ENCODE measurements at places on chromosomes 1 and 21.

- no peak for DNase-seq
Measured at GRCh38 chr21:42582787-42583476, 69.3 kb downstream of the SLC37A1 start.

DNA sequence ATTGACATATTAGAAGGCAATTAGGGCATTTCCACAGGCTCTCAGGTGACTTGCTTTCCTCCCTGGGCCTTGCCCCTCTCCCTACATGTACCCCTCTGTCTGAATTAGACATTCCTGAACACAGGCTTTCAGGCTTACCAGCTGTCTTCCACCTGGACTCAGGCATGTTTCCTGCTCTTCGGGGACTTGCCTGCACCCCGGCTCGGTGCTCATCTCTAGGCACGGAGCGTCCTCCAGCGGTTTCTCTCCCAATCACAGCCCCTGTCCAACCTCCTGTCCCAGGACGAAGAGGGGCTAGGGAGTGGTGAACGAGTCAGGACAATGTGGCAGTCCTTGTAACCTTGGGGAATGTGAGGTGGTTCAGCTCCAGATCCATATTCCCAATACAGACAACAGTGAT is 4.2 kb downstream of the PROK1 start:
- DNase-seq, result no peak

GRCh38 chr1:212225871-212226302 is 59.3 kb upstream of the PPP2R5A start:
- DNase-seq, result no peak

DNA sequence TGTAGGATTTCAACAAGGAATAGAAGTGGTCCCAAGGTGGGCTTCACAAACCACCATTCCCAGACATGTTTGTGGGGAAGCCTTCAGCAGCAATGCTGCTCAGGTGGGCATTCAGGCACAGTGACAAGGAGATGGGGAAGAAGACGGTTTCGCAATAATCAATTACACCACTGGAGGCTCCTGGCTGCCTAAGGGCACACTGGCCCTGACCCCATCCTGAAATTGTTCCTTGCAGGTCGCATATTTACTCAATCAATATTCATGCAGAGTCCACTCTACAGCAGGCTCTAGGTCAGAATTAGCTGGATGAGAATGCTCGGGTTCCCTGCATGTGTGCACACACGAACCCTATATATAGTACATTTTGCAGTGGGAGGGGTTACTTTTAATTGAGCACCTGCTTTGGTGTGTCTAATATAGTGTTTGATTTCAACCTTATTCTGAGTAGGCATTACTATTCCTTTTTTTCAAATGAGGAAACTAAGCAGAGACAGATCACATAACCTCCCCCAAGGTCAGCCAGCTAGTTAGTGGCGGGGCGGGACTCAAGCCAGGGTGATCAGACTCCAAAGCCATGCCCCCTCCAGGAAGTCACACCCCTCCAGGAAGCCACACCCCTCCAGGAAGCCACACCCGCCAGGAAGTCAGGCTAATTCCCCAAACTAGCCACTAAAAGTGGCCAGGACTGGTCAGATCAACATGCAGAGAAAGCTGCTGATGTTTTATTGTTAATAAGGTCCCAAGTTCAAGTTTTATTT is 106.5 kb downstream of the HLCS start:
- peak; percentile 20 for DNase-seq

- DNase-seq, result no peak
Measured at GRCh38 chr1:95927061-95927460, 693.1 kb downstream of the RWDD3 start.

DNA sequence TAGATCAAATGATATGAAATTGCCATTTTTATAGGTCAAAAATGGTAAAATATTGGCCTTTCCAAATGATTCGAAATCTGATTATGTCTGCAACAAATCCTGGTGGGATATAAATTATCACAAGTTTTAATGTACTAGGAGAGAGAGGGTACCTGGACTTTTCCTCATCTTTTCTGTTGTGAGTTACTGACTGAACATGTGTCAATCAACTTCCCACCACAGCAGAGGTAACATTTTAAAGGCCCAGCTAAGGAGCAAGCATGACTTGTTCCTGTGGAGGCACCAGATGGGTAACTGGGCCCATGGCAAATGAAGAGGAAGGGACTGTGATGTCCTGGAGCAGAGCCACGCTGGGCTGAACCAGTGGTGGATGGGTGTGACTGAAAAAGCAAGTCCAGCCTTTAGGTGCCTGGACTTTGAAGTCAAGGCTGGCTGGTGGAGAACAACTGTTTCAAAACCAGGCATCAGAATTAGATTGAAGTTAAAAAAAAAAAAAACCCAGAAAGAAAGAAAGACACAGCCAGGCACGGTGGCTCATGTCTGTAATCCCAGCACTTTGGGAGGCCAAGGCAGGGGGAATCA is 6.6 kb downstream of the MR1 start:
- no peak for DNase-seq

DNA sequence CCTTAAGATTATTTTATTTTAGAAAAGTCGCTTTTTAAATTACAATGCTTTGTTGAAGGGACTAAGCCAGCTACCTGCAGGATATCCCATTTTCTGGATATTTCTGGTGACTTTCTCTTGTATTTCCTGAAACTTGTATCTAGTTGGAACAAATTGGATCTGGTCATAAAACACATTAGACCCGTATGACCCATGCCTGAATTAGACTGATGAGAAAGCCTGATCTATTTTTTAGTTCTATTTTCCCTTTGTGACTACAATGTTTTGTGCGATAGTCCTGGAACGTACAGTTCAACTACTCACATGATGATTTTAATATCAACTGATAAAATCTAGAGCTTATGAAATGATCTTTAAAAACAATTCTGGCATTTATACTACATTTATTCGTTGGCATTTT is 151.8 kb downstream of the RHOU start:
- DNase-seq, result no peak

DNA sequence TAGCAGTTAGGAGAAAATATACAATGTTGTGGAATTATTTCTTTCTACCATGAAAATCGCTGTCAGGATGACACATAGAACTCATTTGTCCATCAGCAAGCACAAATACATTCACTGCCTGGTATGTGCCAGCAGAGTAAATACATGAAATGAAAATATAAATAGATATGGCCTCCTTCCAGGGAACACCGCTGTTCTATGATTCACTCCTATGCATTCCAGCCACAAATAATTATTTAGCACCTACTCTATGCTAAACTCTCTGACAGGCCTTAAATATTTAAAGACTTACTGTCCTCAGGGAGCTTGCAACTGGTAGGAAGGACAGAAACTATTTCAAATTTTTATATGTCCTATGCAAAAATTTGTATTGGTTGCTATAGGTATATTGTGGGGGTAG is 975.0 kb upstream of the NCAM2 start:
- DNase-seq, result no peak

- DNase-seq, result no peak
Measured at GRCh38 chr1:44949286-44949685, 37.1 kb downstream of the EIF2B3 start.

- no peak for DNase-seq
Measured at GRCh38 chr21:45593162-45594022, 50.1 kb upstream of the PCBP3 start.

DNA sequence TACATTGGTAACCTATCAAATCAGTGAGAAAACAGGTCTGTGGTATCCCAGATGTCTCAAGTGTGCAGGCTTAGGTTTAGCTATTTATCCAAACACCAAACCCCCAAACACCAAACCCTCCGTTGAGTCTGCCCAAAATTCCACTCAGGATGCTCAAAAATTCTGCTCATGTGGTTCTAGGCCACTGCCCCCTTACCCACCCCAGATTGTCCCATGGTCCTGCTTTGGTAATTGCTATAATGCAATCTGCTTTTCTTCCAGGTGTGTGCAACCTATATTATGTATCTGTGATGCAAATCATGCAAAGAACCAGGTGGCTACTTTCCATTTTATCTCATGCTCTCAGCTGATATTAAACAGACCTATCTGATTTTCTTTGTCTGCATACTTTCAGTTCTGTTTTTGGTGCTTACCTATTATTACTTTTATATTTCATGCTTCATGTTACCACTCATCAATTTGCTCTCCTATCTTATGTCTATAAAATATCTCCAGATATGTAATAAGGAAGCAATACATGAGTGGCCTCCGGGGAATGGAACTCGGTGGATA is 123.7 kb downstream of the TOMM20 start:
- no peak for DNase-seq

DNA sequence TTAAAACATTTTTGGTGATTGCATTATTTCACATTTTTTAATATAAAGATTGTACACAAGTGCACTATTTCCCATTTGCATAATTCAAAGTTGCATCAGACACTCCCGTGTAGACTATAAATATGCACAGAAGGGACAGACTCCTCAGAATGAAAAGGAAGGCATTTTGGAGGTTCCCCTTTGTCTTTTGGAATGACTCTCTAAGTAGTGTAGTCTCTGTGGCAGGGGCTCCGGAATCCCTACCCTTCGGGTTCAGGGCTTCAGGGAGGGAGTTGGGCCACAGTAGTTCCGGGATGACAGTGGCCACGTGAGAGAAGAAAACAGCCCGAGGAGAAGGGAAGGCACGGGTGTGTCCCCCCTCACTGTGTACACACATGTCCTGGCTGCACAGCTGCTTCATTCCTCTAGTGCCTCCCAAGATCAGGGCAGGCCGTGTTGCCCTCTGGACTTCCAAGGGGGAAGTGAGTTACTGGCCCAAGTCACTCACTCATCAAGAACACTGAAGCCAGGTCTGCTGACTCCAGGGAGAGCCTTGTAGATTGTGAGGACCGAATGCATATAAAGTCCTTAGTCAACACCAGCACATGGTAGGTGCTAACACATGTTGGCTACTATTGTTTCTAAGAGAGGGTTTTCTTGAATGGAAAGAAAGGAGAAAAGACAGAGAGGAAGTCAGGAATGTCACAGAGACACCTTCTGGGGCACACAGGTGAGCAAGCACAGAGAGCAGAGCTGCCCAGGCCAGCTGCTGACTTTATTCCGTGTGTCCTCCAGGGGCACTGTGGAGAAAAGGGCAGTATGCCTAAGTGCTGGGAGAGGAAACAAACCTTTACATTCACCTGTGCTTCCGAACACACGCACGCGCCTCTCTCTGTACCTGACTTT is 39.8 kb downstream of the LHX4 start:
- DNase-seq, result no peak

DNA sequence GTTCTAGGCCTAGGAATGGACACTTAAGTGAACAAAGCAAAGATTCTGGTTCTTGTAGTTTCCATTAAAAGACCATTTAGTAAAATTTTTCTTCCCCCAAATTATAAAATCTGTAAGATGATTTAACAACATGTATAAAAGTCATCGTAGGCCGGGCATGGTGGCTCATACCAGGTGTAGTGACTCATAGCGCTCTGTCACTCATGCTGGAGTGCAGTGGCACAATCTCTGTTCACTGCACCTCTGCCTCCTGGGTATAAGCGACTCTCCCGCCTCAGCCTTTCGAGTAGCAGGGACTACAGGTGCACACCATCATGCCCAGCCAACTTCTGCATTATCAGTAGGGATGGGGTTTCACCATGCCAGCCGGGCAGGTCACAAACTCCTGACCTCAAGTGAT is 9.1 kb downstream of the ASPM start:
- peak; percentile 12 for DNase-seq

DNA sequence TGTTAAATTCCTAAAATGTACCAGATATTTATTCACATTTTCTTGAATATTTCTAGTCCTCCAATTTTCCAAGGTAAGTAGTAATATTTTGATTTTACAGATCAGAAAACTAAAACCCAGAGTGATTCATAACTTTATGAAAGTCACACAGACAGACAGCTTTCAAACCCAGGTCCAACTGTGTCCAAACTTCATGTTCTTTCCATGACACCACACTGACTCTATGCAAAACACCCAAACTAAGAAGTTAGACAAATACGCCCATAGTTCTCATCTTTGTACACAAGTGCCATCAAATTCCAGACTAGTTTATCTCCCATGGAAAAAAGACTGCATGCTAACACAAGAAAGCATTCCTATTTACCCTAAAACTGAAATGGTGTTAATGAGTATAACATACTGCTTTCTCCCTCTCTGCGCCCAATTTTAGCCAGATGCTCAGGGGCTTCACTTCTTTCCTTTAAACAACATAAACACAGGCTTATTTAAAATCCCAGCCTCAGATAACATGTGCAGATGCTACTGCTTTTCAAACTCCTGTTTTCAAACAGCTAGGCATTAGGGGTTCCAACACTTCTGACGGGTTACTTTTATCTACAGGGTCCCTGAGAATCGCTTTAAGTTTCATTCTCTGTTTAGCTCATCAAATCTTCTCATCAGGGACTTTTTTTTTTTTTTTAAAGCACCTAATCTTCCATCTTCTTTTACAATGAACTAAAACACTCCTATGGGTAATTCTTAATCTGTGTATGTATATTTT is 44.6 kb downstream of the WASF2 start:
- DNase-seq, result peak; percentile 11

- no peak for DNase-seq
Measured at GRCh38 chr1:219798283-219799030, 129.9 kb downstream of the SLC30A10 start.

GRCh38 chr1:12078938-12079861 is 16.1 kb downstream of the TNFRSF8 start:
- peak; percentile 58 for DNase-seq

- no peak for DNase-seq
Measured at GRCh38 chr1:209411491-209411929, 172.0 kb upstream of the CAMK1G start.
